ENCODE measurements at places on chromosomes 7 and 10. TPM values are rescaled to one million over a fixed set of nuclear protein-coding genes. Genes with fewer than 3 reads are reported as not detected.

DNA sequence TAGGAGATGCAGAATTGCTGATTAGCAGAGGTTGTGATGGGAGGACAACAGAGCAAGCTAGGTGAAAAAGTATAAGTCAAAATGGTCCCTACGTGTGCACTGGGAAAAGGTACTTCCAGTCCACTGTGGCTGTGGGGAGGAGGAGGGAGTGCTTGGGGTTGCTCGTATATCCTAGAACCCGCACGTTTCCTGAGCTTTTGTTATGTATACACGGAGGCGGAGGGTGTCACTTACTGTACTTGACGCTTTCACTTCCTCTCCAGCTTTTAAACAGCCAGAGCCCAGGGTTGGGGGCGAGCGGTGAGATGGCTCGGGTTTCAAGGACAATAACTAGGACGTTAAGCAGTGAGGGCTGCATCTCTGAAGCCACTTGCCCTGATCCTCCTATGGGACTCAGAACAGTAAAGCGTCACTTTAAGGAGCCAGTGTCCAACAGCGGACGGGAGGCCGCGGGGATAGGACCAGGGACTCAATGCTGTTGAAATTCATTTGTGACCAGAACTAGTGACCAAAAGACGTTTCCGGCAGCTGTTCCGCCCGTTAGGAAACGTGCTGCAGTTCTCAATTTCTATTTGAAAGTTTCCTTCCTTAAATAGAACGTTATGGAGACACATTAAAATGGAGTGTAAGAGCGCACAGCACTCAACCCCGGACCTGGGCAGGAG, 985 bp upstream of the ETV1 start:
- DNase-seq, result peak; percentile 95
- peak overlapping the region; percentile 50 for H3K4me3 ChIP-seq
- no peaks in the 10 kb centered on the region for H3K4me1 ChIP-seq
- peak overlapping the region; percentile 97 for H3K27ac ChIP-seq
- no peaks in the 10 kb centered on the region for H3K27me3 ChIP-seq

DNA sequence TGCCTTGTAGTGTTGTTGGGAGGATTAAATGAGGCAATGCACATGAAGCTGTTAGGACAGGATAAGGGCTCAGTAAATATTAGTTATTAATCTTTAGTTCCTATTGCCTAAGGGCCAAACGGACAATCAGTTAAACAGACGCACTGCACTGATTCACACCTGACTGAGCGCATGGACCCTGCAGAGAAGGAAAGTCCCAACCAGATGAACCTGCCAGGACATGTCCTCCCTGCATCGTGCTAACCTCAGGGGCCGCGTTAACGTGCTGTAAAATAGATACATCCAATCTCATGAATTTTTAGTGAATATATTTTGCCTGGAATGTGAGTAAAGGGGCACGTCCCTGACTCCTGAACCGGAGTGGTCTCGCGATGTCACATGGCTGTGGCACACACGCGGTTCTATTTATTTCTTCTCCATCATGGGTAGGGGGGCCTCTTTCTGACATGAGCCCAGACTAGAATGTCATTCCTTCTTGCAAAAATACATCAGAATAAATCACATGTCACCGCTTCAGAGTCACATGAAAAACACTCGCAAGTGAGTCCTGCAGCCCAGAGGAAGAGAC, 12.3 kb downstream of the ADARB2 start:
- no peak for DNase-seq
- H3K27ac ChIP-seq, result no peak overlapping the region
- no peaks in the 10 kb centered on the region for H3K36me3 ChIP-seq
- H3K27me3 ChIP-seq, result peaks cover 12% of the 10 kb centered on the region
- H3K4me1 ChIP-seq, result no peaks in the 10 kb centered on the region
- H3K4me3 ChIP-seq, result no peak overlapping the region

DNA sequence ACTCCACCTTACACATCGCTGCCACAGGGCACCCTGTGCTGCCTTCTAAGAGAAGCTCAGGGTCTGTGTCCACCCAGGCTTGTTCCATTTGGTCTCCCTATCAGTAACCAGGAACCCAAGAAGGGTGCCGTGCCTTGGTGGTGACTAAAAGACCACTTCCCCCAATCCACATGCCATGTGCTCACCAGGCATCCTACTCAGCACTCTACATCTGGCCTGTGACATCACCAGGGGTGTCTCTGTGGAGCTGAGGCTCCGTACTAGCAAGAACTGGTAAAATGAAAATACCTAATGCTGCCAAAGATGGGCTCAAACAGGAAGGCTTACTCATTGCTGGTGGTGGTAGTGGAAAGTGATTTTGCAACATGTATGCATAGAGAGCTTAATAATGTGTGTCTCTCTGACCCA, 19.0 kb upstream of the C10orf71 start:
- H3K4me3 ChIP-seq, result no peak overlapping the region
- no peaks in the 10 kb centered on the region for H3K27me3 ChIP-seq
- no peak for DNase-seq
- no peaks in the 10 kb centered on the region for H3K36me3 ChIP-seq
- H3K27ac ChIP-seq, result no peak overlapping the region

DNA sequence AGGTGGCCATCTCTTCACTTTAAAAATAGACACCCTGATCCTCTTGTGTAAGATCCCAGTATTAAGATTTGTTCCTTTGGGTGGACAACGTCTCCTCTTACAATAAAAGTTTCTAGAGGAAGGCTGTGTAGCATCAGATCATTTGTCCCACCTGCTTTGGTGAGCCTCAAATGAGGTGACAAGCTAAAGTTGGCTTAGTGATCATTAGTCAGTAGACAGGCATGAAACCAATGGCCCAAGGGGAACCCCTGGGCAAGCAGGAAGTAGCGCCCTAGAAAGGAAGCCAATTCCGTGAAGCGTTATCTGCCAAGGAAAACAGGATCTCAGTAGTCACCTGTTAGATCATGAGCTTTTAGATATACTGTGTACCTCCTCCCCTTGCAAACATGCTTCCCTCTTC, 66.8 kb downstream of the PCGF5 start:
- H3K4me1 ChIP-seq, result peaks cover 15% of the 10 kb centered on the region
- H3K4me3 ChIP-seq, result no peak overlapping the region
- no peak for DNase-seq
- no peak overlapping the region for H3K27ac ChIP-seq
- no peaks in the 10 kb centered on the region for H3K36me3 ChIP-seq

DNA sequence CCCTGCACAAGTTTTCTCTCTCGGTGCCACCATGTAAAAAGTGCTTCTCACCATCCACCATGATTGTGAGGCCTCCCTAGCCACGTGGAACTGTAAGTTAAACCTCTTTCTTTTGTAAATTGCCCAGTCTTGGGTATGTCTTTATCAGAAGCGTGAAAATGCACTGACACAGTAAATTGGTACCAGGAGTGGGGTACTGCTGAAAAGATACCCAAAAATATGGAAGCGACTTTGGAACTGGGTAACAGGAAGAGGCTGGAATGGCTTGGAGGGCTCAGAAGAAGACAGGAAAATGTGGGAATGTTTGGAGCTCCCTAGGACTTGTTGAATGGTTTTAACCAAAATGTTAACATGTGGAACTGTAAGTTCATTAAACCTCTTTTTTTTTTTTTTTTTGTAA, 15.6 kb upstream of the SLC13A1 start:
- no peaks in the 10 kb centered on the region for H3K27me3 ChIP-seq
- DNase-seq, result no peak
- H3K36me3 ChIP-seq, result no peaks in the 10 kb centered on the region
- no peak overlapping the region for H3K4me3 ChIP-seq

- H3K27ac ChIP-seq, result no peak overlapping the region
- DNase-seq, result no peak
- no peak overlapping the region for H3K4me3 ChIP-seq
These were observed 23.8 kb downstream of the TMEM196 start for GRCh38 chr7:19749658-19750057.

GRCh38 chr7:38448054-38448453, 174.6 kb upstream of the TARP start:
- H3K4me1 ChIP-seq, result no peaks in the 10 kb centered on the region
- no peaks in the 10 kb centered on the region for H3K27me3 ChIP-seq
- no peak overlapping the region for H3K27ac ChIP-seq

GRCh38 chr7:93015101-93015778, 102.5 kb downstream of the SAMD9 start:
- H3K27me3 ChIP-seq, result no peaks in the 10 kb centered on the region
- H3K27ac ChIP-seq, result peak overlapping the region; percentile 45
- no peaks in the 10 kb centered on the region for H3K36me3 ChIP-seq

GRCh38 chr10:43980313-43980712, 331.6 kb upstream of the ZNF32 start:
- H3K27me3 ChIP-seq, result no peaks in the 10 kb centered on the region
- H3K4me1 ChIP-seq, result peaks cover 4% of the 10 kb centered on the region
- peak; percentile 63 for DNase-seq

- H3K36me3 ChIP-seq, result no peaks in the 10 kb centered on the region
- no peak for DNase-seq
- H3K27me3 ChIP-seq, result no peaks in the 10 kb centered on the region
- H3K4me1 ChIP-seq, result peaks cover 18% of the 10 kb centered on the region
- H3K4me3 ChIP-seq, result no peak overlapping the region
These were observed 68.0 kb downstream of the VOPP1 start for GRCh38 chr7:55504093-55504859.

DNA sequence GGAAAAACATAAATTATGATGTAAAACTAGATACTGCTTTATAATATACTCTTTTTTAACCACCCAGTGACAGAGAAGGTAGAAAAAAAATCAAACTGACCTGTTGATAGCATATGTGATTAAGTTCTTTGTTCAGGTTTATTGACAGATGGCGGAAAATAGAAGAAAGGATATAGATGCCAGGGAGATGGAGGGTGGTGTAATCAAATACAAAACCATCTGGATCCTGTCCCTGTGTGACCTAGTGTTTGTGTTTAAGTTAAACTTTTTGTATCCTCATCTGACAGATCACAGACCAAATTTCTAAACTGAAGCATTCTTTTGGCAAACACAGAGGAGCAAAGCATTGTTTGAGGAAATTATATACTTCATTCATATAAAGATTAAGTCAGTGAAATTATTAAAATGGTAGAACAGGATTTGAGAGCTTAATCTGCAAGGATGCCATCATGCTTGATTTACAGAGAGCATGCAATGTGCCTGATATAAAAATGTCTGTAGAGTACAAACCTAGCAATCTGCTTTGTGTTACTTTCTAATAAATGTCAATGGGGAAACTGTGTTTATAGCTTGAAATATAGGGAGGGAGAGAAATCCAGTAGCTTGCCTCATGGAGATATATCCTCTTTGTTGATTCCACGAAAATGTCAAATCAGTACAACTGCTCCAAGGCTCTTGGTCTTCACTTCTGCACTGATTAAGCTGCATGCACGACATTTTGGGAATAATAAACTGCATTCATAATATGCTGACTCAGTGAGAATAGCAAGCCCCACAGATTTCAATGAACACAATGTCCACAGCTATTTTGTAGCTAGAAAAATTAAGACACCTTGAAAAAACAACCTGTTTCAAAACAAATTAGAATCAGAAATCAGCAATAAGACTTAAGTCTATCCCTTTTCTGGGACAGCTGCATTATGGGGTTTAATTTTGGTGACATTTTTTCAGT, 39.0 kb downstream of the SEM1 start:
- no peaks in the 10 kb centered on the region for H3K4me1 ChIP-seq
- H3K36me3 ChIP-seq, result peaks cover 3% of the 10 kb centered on the region
- H3K4me3 ChIP-seq, result no peak overlapping the region
- no peak overlapping the region for H3K27ac ChIP-seq
- no peaks in the 10 kb centered on the region for H3K27me3 ChIP-seq

DNA sequence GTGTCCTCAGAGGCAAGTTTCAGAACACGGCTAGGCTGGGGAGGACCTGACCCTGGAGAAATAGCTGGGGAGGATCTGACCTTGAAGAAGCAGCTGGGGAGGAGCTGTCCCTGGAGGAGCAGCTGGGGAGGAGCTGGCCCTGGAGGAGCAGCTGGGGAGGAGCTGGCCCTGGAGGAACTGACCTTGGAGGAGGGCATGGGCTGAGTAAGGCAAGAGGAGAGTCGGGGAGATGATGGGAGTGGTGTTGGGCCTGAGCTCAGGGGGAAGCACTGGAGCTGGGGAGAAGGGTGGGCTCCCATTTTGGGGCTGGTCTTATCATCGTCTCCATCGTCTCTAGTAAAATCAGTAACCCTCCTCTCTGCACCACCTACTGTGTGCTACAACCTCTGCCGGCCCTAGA, 179.8 kb upstream of the SHH start:
- H3K27me3 ChIP-seq, result no peaks in the 10 kb centered on the region
- H3K36me3 ChIP-seq, result no peaks in the 10 kb centered on the region
- no peak for DNase-seq
- peaks cover 3% of the 10 kb centered on the region for H3K4me1 ChIP-seq

- H3K4me1 ChIP-seq, result no peaks in the 10 kb centered on the region
- H3K36me3 ChIP-seq, result no peaks in the 10 kb centered on the region
- H3K27me3 ChIP-seq, result no peaks in the 10 kb centered on the region
- H3K27ac ChIP-seq, result no peak overlapping the region
- peak; percentile 79 for DNase-seq
These were observed 87.3 kb upstream of the TES start for GRCh38 chr7:116122972-116123595.

- no peak overlapping the region for H3K4me3 ChIP-seq
- no peaks in the 10 kb centered on the region for H3K27me3 ChIP-seq
- no peak overlapping the region for H3K27ac ChIP-seq
- H3K36me3 ChIP-seq, result no peaks in the 10 kb centered on the region
- DNase-seq, result no peak
These were observed 241.4 kb upstream of the ZNF32 start for GRCh38 chr10:43890124-43890523.

- H3K36me3 ChIP-seq, result no peaks in the 10 kb centered on the region
- no peak for DNase-seq
- no peaks in the 10 kb centered on the region for H3K4me1 ChIP-seq
These were observed 52.3 kb downstream of the MKI67 start for GRCh38 chr10:128073890-128074289.

GRCh38 chr7:101507791-101508252, 121.3 kb downstream of the MYL10 start:
- DNase-seq, result peak; percentile 91
- H3K4me1 ChIP-seq, result no peaks in the 10 kb centered on the region
- H3K27ac ChIP-seq, result no peak overlapping the region

DNA sequence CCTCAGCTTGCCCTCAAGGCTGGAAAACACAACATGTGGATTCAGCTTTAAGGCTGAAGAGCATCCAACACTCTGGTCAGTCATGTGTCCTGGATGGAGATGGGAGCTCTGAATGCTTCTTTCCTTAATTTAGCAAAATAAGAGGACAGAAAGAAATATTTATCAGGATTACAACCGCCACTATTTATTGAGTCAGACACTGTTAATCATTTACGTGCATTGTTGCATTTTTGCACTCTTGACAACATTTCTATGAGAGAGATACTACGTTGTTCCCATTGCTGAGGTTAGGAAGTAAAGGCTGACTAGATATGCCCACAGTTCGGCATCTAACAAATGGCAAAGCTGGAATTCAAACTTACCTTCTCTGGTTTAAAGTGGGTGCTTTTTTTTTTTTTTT, 101.8 kb upstream of the KMT2C start:
- H3K4me3 ChIP-seq, result no peak overlapping the region
- no peaks in the 10 kb centered on the region for H3K36me3 ChIP-seq
- no peak overlapping the region for H3K27ac ChIP-seq
- no peak for DNase-seq
- no peaks in the 10 kb centered on the region for H3K27me3 ChIP-seq
- no peaks in the 10 kb centered on the region for H3K4me1 ChIP-seq

CALML3 gene
- 0.04 TPM for polyA plus RNA-seq

NRP1 gene
- 18.5 TPM for polyA plus RNA-seq

CUEDC2 gene
- polyA plus RNA-seq, result 63.8 TPM

SEMA3A gene
- polyA plus RNA-seq, result 0.79 TPM

C1QL3 gene
- 0.02 TPM for polyA plus RNA-seq

CFAP43 gene
- 8.4 TPM for polyA plus RNA-seq

BTBD16 gene
- polyA plus RNA-seq, result 0.73 TPM

FAM20C gene
- 23.9 TPM for polyA plus RNA-seq

CDC14C gene
- polyA plus RNA-seq, result not detected

UTF1 gene
- not detected for polyA plus RNA-seq

All from lung (tissue), 17 donors.